Pericardium fibroblast (primary cell): ENCODE measurements at places on chromosomes 5 and 9. TPM values are rescaled to one million over a fixed set of nuclear protein-coding genes. Genes with fewer than 3 reads are reported as not detected.

The NXNL2 gene
- total RNA-seq, result 1.1 and 1.4 TPM in 2 replicates

The FST gene
- 12.3 and 31.0 TPM in 2 replicates for total RNA-seq

The TMEM174 gene
- total RNA-seq, result not detected in 2 replicates

The FAM151B gene
- total RNA-seq, result 1.4 and 3.2 TPM in 2 replicates

The RGS7BP gene
- 0.17 and 0.35 TPM in 2 replicates for total RNA-seq

The GRXCR2 gene
- total RNA-seq, result not detected in 2 replicates

The TMEM252 gene
- not detected in 2 replicates for total RNA-seq

The JAKMIP2 gene
- 1.8 TPM in 2 replicates for total RNA-seq

The SERF1A gene
- 5.8 and 8.5 TPM in 2 replicates for total RNA-seq

The KCNIP1 gene
- 0.35 and 1.0 TPM in 2 replicates for total RNA-seq

The DOLPP1 gene
- 9.3 and 11.4 TPM in 2 replicates for total RNA-seq

The GNA14 gene
- 0.09 and 13.7 TPM in 2 replicates for total RNA-seq

The SIGMAR1 gene
- 147 and 176 TPM in 2 replicates for total RNA-seq

The FOXI1 gene
- total RNA-seq, result not detected in 2 replicates

The FGF1 gene
- 0.26 and 2.0 TPM in 2 replicates for total RNA-seq

The VCAN gene
- 196 and 206 TPM in 2 replicates for total RNA-seq

The PCDH12 gene
- 0.47 and 1.3 TPM in 2 replicates for total RNA-seq

The CXCL14 gene
- 0.58 TPM in 1 of 2 replicates, not detected in the other for total RNA-seq

The HEMGN gene
- total RNA-seq, result not detected in 2 replicates
